ENCODE measurements at places on chromosomes 3 and 15. TPM values are rescaled to one million over a fixed set of nuclear protein-coding genes. Genes with fewer than 3 reads are reported as not detected.

Gene CYFIP1
- 92.8 TPM for total RNA-seq

DNA sequence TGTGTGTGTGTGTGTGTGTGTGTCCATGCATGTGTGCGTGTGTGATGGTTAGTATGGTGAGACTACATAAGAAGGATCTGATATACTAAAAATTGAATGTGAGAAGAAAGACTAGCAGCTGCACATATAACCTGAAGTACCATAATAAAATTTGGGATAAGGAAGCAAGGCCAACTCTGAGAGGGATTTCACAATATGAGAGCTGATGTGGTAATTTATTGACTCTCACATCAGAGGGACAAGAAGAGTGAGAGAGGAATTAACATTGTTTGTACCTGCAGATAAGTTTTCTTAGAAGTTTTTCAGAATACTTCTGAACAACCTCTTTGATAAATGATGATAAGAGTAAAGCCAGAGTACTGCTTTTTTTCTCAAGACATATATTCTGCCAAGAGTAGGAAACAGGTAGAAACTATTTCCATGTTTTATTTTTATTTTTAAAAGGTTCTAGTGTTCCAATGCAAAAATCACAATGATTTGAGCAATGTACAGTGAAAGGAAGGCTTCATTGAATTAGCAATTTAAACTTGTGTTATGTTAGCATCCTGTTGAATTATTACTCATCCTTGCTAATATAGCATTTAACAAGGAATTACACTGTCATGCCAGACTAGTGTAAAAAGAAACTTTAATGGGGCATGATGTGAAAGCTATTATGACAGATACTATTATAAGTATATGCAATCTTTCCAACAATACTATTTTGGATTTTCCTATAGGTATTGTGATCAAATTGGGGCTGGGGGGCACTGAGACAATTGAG, 415.5 kb upstream of the ARPP21 start:
- DNase-seq, result no peak

GRCh38 chr3:36165509-36166290, 214.6 kb upstream of the STAC start:
- no peak for DNase-seq

DNA sequence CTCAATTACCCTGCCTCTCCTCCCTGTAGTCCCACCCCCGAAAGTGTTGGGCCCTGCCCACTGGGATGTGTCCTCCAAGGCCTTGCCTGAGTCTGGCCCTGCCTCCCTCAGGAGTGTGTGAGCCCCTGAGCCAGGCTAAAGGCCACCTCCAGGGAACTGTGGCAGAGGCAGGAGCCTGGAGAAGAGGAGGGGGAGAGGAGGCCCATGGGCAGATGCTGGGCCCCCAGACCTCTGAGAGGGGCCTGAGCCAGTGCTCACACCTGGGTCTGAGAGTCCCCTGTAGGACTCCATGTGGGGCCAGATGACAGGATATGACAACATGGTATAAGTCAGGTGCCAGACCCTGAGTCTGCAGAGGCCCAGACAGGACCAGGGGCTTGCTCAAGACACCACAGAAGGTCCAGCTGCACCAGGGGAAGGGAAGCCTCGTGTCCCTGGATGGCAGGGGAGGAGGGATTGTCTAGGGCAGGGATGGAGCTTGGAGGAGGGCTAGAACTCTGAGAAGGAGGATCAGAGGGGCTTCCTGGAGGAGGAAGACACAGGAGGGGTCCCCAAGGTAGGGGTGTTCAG, 217.9 kb downstream of the TBC1D2B start:
- DNase-seq, result no peak

GRCh38 chr3:172918568-172919296, 168.2 kb downstream of the ECT2 start:
- no peak for DNase-seq

DNA sequence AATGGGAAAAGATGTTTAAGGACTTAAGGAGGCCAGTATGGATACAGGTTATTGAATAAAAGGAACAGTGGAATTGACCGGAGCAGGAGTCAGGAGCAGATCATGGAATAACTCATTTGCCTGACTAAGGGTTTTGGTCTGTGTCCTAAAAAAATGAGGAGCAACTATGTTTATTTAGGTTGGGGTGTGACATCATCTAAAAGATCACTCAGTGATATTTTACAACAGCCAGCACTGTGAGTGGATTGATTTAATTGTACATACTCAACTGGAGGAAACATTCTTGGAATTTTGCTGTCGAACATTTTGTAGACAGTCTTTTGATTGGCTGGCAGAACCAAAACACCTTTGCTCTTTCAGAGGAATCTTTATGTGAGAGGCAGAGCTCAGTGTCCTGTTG, 348.6 kb upstream of the CDIN1 start:
- DNase-seq, result no peak

- no peak for DNase-seq
Observed at GRCh38 chr3:104244680-104245220, 1122.0 kb upstream of the ALCAM start.

DNA sequence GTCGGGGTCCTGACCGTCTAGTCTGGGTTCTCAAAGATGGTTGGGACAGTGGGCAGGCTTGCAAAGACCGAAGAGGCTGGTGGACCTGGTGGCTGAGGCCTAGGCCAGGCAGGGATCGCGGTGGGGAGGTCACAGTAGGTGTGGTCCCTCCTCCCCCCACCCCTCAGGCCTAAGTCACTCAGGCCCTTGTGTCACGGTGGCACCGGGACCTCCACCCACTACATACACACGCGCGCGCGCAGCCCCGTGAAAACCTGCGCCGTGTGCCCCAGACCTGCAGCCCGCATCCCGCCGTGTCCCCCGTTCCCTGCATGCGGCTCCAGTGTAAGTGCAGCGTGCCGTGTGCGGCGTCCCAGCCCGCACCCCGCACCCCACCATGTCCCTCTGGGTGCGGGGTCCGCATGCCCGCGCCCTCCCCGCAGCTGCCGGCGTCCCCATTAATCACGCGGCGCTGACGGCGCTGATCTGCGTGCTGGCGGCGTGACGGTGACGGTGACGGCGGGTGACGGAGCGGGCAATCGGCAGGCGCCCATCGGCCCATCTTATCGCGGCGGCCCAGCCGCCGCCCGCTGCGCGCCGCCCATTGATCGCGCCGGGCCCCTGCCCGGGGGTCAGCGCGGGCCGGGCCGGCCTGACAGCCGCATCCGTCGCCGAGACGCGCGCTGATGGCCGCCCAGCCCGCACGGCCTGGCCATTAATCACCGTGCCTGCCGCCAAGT, 24.4 kb downstream of the SEC61A1 start:
- no peak for DNase-seq

Measured in myocyte (in vitro differentiated cells).